M059J (cell line): ENCODE measurements at places on chromosomes 7 and 10. TPM values are rescaled to one million over a fixed set of nuclear protein-coding genes. Genes with fewer than 3 reads are reported as not detected.

PPP1R9A gene
- total RNA-seq, result 0.25 and 0.69 TPM in 2 replicates

PRKAR1B gene
- 30.3 and 33.9 TPM in 2 replicates for total RNA-seq

IFIT1B gene
- total RNA-seq, result 0.37 and 0.76 TPM in 2 replicates

DYDC1 gene
- total RNA-seq, result not detected in 2 replicates

SNCG gene
- 3.2 and 5.5 TPM in 2 replicates for total RNA-seq

PFKP gene
- 104 and 158 TPM in 2 replicates for total RNA-seq

GPR85 gene
- total RNA-seq, result 0.15 and 0.59 TPM in 2 replicates

CFAP46 gene
- not detected in 2 replicates for total RNA-seq

RNF148 gene
- not detected in 2 replicates for total RNA-seq

LEP gene
- not detected in 2 replicates for total RNA-seq

SERPINE1 gene
- total RNA-seq, result 102 and 119 TPM in 2 replicates

OR6B1 gene
- not detected in 2 replicates for total RNA-seq

PTEN gene
- total RNA-seq, result 7.1 and 15.4 TPM in 2 replicates

KBTBD2 gene
- 32.6 and 46.6 TPM in 2 replicates for total RNA-seq

PILRB gene
- total RNA-seq, result 7.0 and 8.0 TPM in 2 replicates

HOGA1 gene
- total RNA-seq, result 0.12 and 0.71 TPM in 2 replicates

MALRD1 gene
- total RNA-seq, result not detected in 2 replicates

LRRC4 gene
- 0.39 TPM in 1 of 2 replicates, not detected in the other for total RNA-seq

TEX47 gene
- not detected in 2 replicates for total RNA-seq

CYP3A7 gene
- total RNA-seq, result not detected in 2 replicates

ACTA2 gene
- 79.1 and 99.1 TPM in 2 replicates for total RNA-seq

ZCWPW1 gene
- 5.2 and 7.8 TPM in 2 replicates for total RNA-seq

TPST1 gene
- total RNA-seq, result 44.2 and 61.0 TPM in 2 replicates

SCRN1 gene
- total RNA-seq, result 73.6 and 109 TPM in 2 replicates

C7orf33 gene
- not detected in 2 replicates for total RNA-seq

CDHR1 gene
- not detected in 2 replicates for total RNA-seq

PKD1L1 gene
- total RNA-seq, result 0.02 and 2.7 TPM in 2 replicates

ARHGAP22 gene
- 11.5 and 18.9 TPM in 2 replicates for total RNA-seq

LRRC18 gene
- total RNA-seq, result not detected in 2 replicates

TRIM74 gene
- total RNA-seq, result not detected in 2 replicates

AIFM2 gene
- 3.2 and 8.0 TPM in 2 replicates for total RNA-seq

LRMDA gene
- total RNA-seq, result 8.0 and 36.7 TPM in 2 replicates

HK1 gene
- 46.9 and 70.9 TPM in 2 replicates for total RNA-seq

TMEM176B gene
- not detected in 2 replicates for total RNA-seq

ZNF853 gene
- total RNA-seq, result 0.25 and 0.94 TPM in 2 replicates

HYAL4 gene
- not detected in 2 replicates for total RNA-seq

NFE2L3 gene
- 38.2 and 51.3 TPM in 2 replicates for total RNA-seq

OR2A12 gene
- total RNA-seq, result not detected in 2 replicates

GPRIN2 gene
- 0.10 and 1.6 TPM in 2 replicates for total RNA-seq

SLC13A1 gene
- total RNA-seq, result not detected in 2 replicates

FFAR4 gene
- total RNA-seq, result not detected in 2 replicates

PAX4 gene
- not detected in 2 replicates for total RNA-seq

ADIRF gene
- total RNA-seq, result 4.2 and 4.7 TPM in 2 replicates

MYOZ1 gene
- total RNA-seq, result 1.0 and 2.8 TPM in 2 replicates

ZNF365 gene
- total RNA-seq, result 2.9 and 3.2 TPM in 2 replicates

MKI67 gene
- 34.0 and 85.4 TPM in 2 replicates for total RNA-seq

FAM237B gene
- not detected in 2 replicates for total RNA-seq

AVL9 gene
- total RNA-seq, result 37.6 and 50.6 TPM in 2 replicates
